ENCODE measurements at places on chromosomes 3 and 15.

- peak; percentile 17 for DNase-seq
Measured at GRCh38 chr3:196942915-196943277, 568 bp upstream of the NCBP2 start.

DNA sequence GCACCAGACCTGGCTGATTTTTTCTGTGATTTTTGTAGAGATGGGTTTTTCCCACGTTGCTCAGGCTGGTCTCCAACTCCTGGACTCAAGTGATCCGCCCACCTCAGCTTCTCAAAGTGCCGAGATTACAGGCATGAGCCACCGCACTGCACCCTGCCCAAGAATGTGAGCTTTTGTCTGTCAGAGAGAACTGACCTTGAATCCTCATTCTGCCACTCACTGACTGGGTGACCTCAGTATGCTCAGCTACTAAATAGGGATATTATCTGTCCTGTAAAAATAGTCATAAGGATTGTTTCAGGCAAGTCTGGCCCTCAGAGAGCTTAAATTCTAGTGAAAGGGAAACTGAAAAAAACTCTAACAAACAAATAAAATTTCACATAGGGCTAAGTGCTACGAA is 2.1 kb upstream of the RFT1 start:
- DNase-seq, result no peak

GRCh38 chr3:83567935-83568334 is 1390.9 kb upstream of the CADM2 start:
- no peak for DNase-seq

DNA sequence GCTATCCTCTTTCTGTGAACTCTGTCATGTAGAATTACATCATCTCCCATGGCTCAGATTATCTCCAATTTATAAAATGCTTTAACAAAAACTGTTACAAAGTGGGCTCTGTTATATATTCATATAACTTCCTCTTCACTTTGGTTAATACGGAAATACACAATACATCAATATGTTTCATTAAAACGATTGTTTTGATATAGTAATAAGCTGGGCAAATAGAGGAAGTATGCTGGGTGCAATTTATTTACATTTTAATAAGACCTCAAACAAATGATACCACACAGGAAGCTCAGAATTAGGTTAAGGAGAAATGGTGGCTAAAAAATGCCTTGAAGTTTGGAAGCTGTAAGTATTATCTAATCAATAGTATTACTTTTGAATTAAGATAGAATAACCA is 331.0 kb downstream of the ZBTB20 start:
- DNase-seq, result peak; percentile 67

DNA sequence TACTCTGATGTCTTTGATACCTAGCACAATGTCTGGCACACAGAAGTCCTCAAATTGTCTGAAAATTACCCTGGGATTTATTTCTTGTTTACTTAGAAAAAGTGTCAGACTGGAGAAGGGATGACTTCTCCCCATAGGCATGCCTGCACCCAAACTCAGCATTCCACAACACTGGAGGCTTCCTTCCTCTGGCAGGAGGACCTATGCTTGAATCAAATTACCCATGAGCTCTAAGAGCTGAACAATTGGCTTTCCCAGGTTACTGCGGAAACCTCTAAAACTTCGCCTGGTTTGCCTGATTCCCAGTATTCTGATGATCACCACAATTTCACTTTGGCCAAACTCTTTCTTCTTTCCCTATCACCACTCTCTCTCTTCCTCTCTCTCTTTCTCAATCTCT is 217.4 kb downstream of the DIPK2A start:
- peak; percentile 12 for DNase-seq

DNA sequence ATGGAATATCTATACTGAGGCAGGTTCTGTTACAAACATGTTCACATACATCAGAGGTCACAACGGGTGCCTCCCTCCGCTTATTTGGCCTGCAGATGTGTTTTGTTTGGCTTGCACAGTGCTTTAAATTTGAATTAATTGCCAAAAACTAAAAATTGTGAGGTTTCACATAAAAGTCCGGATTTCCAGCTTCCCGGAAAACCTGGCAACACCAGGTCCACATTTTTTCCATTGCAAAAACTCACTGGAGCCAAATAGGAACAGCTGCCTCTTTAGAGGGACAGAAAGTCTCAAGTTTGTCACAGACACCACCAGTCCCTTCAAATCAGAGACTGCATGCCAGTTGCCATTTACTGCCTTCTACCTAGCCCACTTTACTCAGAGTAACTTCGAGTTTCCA is 205.9 kb upstream of the MDFIC2 start:
- no peak for DNase-seq

- DNase-seq, result no peak
Measured at GRCh38 chr3:179861292-179861691, 175.4 kb downstream of the PEX5L start.

DNA sequence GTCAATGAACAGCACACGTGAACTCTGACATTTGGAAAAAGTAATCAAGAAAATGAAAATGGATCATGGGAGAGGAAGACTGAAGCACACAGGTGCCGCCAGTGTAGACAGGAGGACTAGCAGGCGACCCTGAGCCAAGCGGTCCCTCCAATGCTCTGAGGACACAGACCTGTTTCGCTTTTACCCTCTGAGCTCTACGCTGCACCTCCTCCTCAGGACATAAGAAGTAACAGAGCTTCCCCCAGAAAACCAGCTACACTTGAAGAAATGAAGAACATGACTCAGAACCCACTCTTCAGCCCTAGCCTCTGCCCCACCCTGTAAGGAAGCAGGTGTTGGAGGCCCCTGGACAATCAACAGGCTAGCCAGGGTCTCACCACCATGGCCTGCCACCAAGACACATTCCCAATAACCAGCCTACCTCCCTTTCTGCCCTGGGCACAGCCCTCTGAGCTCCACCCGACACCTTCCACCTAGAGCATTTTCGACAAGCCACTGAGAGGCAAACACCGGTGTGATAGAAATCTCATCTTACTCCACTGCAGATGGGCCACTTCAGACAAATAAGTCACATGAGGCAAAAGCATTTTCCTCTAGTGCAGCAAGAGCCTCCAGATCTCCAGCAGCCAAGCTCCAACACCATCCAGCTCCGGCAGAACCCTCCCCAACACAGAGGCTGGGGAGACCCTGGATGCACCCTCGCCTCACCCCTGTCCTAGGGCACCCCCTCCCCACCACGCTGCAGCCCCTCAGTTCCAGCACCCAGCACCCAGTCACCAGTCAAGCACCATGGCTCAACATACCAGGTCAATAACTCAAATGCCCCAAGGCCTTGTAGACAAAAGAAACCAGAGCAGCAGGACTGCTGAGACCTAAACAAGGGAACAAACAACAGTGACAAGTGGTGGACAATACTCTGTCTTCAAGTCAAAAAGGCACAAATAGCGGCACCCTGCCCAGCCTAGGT is 11.4 kb downstream of the FAM174B start:
- DNase-seq, result no peak

Data from A673 (cell line).